ENCODE measurements at places on chromosomes 11 and 22. TPM values are rescaled to one million over a fixed set of nuclear protein-coding genes. Genes with fewer than 3 reads are reported as not detected.

Gene OR51E2
- 3.5 TPM for total RNA-seq

Gene LARGE2
- not detected for total RNA-seq

Gene CEND1
- not detected for total RNA-seq

Gene ADAMTS15
- total RNA-seq = 1.2 TPM

Gene NXPE4
- total RNA-seq = not detected

Gene MIAT
- total RNA-seq = 0.33 TPM

Gene CCDC116
- total RNA-seq = not detected

Gene SOX6
- total RNA-seq = not detected

Gene FOLR3
- total RNA-seq = 1.1 TPM

Gene CXCR5
- not detected for total RNA-seq

Gene DGAT2
- 10.3 TPM for total RNA-seq

Gene POU2F3
- not detected for total RNA-seq

Gene PHF21B
- total RNA-seq = not detected

Gene NPAS4
- not detected for total RNA-seq

Gene ATG13
- total RNA-seq = 48.0 TPM

Gene LINC01488
- total RNA-seq = not detected

Gene APOA4
- not detected for total RNA-seq

Gene MMP26
- 0.43 TPM for total RNA-seq

Gene SAA2
- 0.43 TPM for total RNA-seq

Gene C11orf21
- 8.4 TPM for total RNA-seq

Gene FAM181B
- total RNA-seq = not detected
